Endothelial cell of umbilical vein (primary cell): ENCODE measurements at places on chromosomes 16 and 17. TPM values are rescaled to one million over a fixed set of nuclear protein-coding genes. Genes with fewer than 3 reads are reported as not detected.

TRIM37 gene
- 17.0 and 18.8 TPM in 2 replicates for polyA plus RNA-seq

ACLY gene
- 174 and 176 TPM in 2 replicates for polyA plus RNA-seq

GRCh38 chr16:978403-978802 lies 3.2 kb upstream of the SOX8 start:
- DNase-seq: no peak

- no peak for DNase-seq
Measured at GRCh38 chr17:9700136-9700535, 54.8 kb downstream of the USP43 start.

DNA sequence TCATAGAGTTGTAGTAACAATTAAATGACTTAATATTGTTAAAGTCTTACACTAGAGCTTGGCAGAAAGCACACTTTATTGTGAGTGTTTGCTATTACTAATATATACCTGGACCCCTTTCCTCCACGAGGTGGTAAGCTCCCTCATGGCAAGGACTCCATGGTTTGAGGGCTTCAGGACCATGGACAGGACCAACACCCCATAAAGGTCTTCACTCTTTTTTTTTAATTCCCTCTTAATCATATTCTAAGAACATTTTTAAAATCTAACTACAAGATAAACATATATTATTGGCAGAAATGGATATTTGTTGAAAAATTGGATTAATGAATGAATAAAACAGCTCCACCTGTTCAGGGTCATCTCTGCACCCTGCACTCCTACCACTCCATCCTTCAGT lies 154.5 kb downstream of the CBLN1 start:
- DNase-seq: no peak
